ENCODE measurements at places on chromosomes 12 and 14. TPM values are rescaled to one million over a fixed set of nuclear protein-coding genes. Genes with fewer than 3 reads are reported as not detected.

DNA sequence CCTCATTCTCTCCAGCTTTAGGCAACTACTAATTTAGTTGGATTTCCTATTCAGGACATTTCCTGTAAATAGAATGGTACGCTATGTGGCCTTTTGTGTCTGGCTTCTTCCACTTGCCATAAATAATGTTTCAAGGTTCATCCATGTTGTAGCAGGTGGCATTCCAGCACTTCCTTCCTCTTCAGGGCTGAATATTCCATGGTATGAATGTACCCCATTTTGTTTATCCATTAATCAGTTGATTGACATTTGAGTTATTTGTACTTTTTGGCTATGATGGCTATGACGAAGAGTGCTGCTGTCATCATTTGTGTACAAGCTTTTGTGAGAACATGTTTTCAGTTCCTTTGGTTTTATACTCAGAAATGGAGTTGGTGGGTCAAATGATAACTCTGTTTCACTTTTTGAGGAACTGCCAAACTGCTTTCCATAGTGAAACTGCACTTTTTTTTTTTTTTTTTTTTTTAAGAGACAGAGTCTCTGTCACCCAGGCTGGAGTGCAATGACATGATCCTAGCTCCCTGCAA, 6.5 kb upstream of the CDK2AP1 start:
- DNase-seq, result no peak
- H3K27me3 ChIP-seq, result no peaks in the 10 kb centered on the region
- H3K36me3 ChIP-seq, result no peaks in the 10 kb centered on the region
- no peaks in the 10 kb centered on the region for H3K4me1 ChIP-seq

- no peak overlapping the region for H3K27ac ChIP-seq
- H3K4me1 ChIP-seq, result 0 out of 2 replicates have a peak, but pooled peaks cover 2% of the 10 kb centered on the region
- no peaks in the 10 kb centered on the region for H3K27me3 ChIP-seq
- no peak overlapping the region for H3K4me3 ChIP-seq
- no peaks in the 10 kb centered on the region for H3K36me3 ChIP-seq
Observed at GRCh38 chr14:22271838-22272799, 316.9 kb downstream of the DAD1 start.

DNA sequence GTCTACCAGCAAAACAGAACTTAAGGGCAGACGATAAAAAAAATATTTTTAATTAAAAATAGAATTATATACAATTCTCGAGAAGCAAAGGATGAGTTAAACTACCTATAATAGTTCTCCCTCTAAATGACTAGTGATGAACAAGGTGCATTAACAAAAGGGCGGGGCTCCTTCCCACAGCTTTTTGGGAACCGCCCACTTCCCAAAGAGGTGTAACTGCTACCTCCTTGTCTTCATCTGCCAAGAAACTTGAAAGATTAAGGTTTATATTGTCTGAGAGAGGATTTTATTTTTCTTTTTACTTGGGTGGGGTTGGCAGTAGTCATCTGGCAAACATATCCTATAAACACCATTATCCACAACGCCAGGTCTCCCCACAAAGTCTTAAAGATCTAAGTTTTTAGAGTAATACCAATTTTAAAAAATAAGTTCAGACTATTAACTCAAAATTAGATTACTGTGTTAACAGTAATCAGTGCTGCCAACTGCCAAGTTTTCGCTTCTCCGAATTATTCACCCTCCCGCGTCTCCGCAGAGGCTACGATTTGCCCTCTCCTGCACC, 938 bp downstream of the RALGAPA1 start:
- H3K4me3 ChIP-seq, result peak overlapping the region; percentile 99
- H3K4me1 ChIP-seq, result peaks cover 2% of the 10 kb centered on the region
- H3K27ac ChIP-seq, result peak overlapping the region; percentile 91
- no peak for DNase-seq

GRCh38 chr14:61662437-61663311, 32.6 kb upstream of the HIF1A start:
- H3K27ac ChIP-seq, result peak overlapping the region; percentile 59
- no peaks in the 10 kb centered on the region for H3K27me3 ChIP-seq
- peak; percentile 75 for DNase-seq
- no peaks in the 10 kb centered on the region for H3K36me3 ChIP-seq
- H3K4me3 ChIP-seq, result no peak overlapping the region

- DNase-seq, result no peak
- no peak overlapping the region for H3K4me3 ChIP-seq
- H3K4me1 ChIP-seq, result peaks cover 5% of the 10 kb centered on the region
- no peaks in the 10 kb centered on the region for H3K27me3 ChIP-seq
Observed at GRCh38 chr14:22952418-22952817, 4.5 kb downstream of the HAUS4 start.

- H3K4me1 ChIP-seq, result peaks cover 15% of the 10 kb centered on the region
- H3K36me3 ChIP-seq, result peaks cover 32% of the 10 kb centered on the region
- no peak overlapping the region for H3K4me3 ChIP-seq
Observed at GRCh38 chr14:71728386-71728785, 203.8 kb upstream of the RGS6 start.

The KRT72 gene
- not detected for polyA plus RNA-seq

The DNAJC22 gene
- 8.1 TPM for polyA plus RNA-seq

The CSRP2 gene
- 179 TPM for polyA plus RNA-seq

Measured in IMR-90 (cell line).